ENCODE measurements at places on chromosomes 1 and 21.

GRCh38 chr1:241627453-241628259 is 12.5 kb downstream of the CHML start:
- no peak for DNase-seq

- no peak for DNase-seq
Observed at GRCh38 chr1:154270833-154271232, 1.6 kb upstream of the HAX1 start.

- no peak for DNase-seq
Observed at GRCh38 chr1:239184561-239185244, 201.7 kb upstream of the CHRM3 start.

DNA sequence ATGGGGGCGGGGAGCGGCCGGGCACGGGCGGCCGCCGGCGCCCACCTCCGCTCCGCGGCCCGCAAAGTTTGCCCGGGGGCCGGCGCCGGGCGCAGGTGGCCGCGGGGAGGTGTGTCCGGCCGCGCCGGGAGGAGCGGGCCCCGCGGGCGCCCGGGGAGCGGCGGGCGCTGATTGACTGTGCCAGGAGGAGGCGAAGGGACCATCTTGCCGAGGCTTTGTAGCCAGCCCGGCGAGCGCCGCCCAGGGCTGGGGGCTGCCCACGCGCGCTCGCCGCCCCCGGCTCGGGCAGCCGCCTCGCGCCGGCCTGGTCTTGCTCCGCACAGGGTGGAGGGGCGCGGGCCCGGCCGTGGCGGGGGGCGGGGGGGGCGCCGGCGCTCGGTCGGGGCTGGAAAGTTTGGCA is 432 bp downstream of the EPHB2 start:
- DNase-seq = no peak

DNA sequence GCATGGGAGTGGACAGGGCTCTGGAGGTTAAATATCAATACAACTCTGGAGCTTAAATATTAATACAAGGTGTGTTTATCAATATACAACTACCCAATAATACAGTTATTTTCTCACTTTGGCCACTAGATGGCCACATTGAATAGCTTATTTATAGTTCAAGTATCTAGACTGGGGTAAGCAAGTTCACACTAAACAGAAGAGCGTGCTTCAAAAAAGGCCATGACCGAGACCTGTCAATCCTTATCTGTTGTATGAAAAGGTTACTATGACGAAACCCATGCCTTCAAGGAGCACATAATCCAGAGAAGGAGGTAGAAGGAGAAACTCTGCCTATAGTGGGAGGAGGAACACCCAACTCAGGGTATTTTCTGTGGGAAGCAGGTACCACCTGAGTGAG is 29.1 kb downstream of the CHML start:
- no peak for DNase-seq

DNA sequence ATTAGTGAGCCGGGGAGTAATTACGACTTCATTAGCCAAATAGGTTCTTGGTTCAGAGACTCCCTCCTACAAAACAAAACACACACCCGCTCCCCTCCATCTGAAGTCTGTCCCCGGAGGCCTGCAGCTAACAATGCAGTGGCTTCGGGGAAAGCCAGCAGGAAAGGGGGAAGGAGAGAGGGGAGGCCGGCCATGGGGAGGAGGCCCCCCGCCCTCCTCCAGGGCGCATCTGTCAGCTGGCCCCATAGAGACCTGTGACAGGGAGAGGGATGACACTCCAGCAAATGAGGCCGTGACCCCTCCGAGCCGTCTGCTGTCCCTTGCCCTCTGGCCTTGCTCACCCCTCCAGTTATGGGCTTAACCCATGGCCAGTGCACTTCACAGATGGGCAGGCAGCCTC is 12.1 kb upstream of the CNTN2 start:
- DNase-seq = no peak

DNA sequence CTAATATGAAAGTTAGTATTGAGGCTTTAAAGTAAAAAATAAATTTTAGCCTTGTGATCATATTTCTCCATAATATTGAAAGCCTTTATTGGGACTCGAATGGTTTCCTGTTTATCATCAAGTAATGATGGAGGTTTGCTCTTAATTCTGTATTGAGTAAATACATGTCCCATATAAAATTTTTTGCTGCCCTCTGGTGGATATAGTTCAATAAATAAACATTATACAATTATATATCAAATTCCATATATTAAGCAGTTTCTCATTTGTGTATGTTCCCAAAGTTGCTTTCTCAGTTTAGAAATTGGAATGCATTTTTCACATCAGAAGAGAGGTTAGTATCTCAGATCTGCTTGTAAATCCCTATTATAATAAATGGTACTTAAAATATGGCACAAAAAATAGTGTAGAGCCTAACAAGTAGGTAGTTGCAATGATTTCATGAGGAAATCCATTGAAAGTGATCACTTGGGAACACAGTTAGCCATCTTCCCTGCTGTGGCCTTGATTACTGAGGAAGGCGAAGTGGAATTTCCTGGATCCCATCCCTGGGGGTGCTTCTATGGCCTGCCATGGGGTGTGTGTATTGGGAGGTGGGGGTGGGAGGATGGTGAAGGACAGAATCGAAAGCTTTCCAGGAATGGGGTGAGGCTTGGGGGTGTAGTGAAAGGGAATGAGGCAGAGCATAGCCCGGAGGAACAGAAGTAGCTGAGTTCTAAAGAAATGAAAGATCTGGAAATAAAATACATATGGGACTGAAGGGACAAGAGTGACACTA is 84.1 kb upstream of the C21orf91 start:
- no peak for DNase-seq

- DNase-seq = no peak
Observed at GRCh38 chr1:222971146-222971545, 156.3 kb downstream of the DISP1 start.

DNA sequence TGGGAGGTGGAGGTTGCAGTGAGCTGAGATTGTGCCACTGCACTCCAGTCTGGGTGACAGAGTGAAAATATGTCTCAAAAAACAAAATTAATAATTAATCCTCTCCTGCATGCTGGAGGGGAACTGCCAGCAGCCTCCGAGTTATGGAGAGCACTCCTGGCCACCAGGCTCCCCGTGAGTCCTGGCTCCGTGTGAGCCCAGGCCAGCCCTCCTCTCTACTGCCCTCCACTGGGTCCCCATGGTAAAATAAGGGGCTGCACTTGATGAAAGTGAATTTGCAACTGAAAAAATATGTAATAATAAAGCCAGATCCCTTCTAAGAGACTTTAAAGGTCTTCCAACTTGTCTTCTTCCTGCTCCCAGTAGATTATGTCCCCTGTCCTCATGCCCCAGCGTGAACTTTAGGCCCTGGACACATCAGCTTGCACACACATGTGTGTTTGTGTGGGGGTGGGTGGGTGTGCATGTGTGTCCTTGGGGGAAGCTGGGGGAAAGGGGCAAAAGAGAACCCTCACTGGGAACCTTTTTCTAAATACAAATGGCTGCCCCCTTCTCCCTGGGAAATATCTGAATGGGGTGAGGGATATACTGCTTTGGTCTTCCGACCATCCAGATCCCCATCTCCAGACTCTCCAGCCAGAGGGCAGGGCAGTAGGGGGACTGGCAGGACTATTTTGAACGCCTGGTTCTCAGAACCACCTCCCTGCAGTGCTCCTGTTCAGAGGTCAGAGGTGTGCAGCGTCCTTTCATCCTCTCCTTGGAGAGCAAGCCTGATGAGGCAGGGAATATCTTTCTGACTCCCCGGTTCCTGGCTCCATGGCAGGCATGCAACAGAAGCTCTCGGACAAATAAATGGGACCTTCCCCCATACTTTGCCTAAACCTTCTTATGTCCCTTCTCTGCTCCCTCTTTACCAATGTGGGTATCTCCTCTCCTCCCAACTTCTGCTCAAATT is 26.2 kb downstream of the NEK2 start:
- DNase-seq = no peak

GRCh38 chr1:30320581-30320890 is 402.8 kb downstream of the MATN1 start:
- DNase-seq = no peak

DNA sequence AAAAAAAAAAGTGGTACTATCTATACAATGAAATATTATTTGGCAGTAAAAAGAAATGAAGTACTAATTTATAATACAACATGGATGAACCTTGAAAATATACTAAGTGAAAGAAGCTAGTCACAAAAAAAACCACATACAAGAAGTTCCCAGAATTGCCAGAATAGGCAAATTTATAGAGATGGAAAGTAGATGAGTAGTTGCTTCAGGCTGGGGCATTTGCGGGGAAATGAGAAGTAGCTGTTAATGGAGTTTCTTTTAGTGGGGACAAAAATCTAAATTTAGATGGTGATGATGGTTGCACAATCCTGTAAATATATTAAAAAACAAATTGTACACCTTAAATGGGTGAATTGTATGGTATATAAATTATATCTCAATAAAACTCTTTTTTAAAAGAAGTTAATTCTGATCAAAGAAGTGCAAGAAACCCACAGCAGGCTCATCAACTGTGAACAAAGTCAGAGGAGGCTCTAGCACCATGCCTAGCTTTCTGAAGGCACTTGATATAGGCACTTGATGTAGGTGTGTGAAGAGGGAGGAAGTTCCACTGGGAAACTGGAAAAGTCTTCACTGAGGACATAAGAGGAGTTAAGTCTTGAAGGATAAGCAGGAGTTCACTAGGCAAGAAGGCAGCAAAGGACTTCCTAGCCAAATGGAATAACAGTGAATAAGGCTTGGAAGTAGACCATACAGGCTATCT is 52.5 kb downstream of the DMAP1 start:
- DNase-seq = no peak

GRCh38 chr1:59076612-59077011 is 220.3 kb upstream of the FGGY start:
- no peak for DNase-seq

GRCh38 chr1:233042834-233043233 is 92.4 kb downstream of the NTPCR start:
- DNase-seq = no peak

- no peak for DNase-seq
Observed at GRCh38 chr1:21818656-21819055, 6.6 kb downstream of the LDLRAD2 start.

GRCh38 chr1:10753299-10753698 is 43.1 kb downstream of the CASZ1 start:
- no peak for DNase-seq

DNA sequence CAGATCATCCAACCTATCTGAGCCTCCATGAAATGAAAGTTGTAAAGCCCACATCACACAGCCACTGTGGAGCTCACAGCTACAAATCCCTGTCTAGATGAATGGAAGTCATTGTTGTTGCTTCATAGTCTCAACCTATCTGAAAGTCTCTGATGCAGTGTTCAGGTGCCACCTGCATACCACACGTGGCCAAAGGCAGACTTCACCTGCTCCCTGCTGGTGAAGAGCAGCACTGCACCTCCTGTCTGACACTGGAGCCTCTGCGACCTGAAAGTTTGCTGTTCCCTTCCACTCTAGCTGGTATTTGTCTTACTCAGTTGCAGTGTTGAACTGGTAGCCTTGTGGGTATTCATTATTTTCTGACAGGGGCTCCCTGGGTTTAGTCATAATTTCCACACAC is 18.4 kb downstream of the LORICRIN start:
- DNase-seq = no peak

- no peak for DNase-seq
Observed at GRCh38 chr1:33927721-33928120, 63.8 kb downstream of the HMGB4 start.

GRCh38 chr1:160161965-160162705 is 10.7 kb downstream of the ATP1A4 start:
- DNase-seq = no peak

DNA sequence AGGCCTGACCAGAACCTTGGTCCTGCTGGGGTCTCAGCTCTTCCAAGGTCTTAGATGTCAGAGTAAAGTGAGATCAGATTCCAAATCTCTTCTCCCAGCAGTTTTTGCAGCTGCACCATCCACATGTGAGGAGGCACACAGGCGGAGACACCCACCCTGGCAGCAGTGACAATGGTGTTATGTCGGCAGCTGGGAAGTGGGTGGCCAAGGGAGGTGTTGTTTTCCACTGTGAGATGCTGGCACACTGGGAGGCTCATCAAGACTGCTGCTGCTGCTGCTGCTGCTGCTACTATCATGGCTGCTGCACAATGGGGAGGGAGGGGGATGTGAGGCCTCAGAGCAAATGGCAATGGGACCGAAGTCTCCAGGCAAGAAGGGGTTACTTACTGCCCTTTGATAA is 23.6 kb downstream of the CAMK2N1 start:
- DNase-seq = no peak

DNA sequence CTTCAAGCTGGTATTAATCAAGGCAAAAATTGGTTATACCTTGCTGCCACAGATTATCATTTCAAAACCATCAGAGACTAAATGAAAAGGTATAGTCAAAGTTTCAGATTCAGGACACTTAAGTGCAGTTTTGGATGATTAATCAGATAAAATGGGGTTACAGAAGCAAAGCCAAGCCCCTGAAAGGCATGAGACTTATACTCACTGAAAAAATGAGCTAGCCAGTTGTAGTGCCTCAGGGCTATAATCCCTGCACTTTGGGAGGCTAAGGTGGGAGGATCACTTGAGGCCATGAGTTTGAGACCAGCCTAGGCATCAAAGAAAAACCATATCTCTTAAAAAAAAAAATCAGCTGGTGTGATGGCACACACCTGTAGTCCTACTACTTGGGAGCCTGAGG is 15.2 kb downstream of the LRRC40 start:
- DNase-seq = no peak

DNA sequence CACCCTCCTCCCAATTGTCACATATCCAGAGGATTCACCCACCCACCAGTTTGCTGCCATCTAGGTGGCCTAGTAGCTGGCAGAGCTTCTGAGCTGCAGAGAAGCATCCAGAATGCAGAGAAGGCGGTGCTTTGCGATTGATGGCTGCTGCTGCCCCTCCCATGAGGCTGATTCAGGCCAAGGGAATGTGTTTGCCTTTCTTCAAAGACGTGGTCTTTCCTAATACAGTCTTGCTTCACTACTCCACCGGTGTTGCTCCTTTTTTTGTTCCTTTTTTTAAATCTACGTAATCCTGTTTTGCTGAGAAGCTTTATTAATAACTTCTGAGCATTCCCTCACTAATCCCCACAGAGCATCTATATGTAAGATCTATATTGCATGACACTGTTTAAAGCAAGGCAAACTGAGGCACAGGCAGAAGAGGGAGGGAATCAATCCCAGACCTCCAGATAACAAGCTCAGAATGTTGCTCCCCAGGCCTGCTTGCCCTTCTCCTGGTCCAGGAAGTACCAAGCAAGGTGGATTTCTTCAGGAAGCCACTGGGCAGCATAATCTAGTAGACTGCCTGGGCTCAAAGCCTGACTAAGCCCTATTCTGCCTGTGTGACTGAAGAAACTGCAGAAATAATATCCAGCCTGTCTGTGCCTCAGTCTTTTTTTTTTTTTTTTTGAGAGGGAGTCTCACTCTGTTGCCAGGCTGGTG is 275.5 kb upstream of the FMN2 start:
- DNase-seq = no peak

- DNase-seq = no peak
Observed at GRCh38 chr21:41429925-41430491, 4.0 kb downstream of the MX1 start.
